ENCODE measurements at places on chromosomes 1 and 21.

GRCh38 chr21:46402421-46402820, 56.3 kb upstream of the DIP2A start:
- no peaks in the 10 kb centered on the region for H3K27me3 ChIP-seq
- H3K36me3 ChIP-seq: peaks cover 47% of the 10 kb centered on the region
- no peaks in the 10 kb centered on the region for H3K4me1 ChIP-seq
- DNase-seq: no peak
- H3K4me3 ChIP-seq: no peak overlapping the region

DNA sequence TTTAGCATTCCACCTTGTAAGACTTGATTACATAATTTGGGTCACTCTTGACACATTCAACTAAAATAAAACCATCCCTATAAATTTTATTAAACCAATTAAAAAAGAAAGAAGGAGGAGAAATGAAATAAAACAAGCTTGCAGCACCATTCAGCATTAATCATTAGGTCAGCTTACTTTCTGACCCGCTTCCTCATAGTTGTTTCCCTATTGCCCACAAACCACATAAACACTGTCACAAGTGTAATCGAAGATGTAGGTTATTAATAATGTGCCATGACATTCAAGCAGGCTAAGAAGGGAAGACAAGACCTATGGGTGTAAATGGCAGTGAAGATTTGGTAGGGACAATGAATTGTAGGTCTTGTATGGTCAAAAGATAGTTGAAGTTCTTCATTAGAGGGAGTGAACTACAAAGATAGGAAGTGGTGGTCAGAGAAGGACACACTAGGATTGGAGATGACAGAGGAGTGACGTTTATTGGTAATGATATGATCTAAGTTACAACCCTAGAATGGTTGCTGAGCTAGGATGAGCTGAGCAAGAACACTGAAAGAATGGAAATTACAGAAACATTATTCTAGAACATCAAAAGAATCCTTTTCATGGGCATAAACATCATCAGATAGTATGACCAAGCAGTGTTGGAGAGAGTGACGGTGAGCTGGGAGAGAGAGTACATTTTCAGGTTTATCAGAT, 231.5 kb downstream of the KCNT2 start:
- DNase-seq: no peak
- H3K27ac ChIP-seq: no peak overlapping the region
- no peak overlapping the region for H3K4me3 ChIP-seq
- H3K27me3 ChIP-seq: no peaks in the 10 kb centered on the region
- H3K4me1 ChIP-seq: peaks cover 4% of the 10 kb centered on the region
- no peaks in the 10 kb centered on the region for H3K36me3 ChIP-seq

- no peak overlapping the region for H3K4me3 ChIP-seq
- no peak for DNase-seq
- H3K4me1 ChIP-seq: peaks cover 9% of the 10 kb centered on the region
- H3K27ac ChIP-seq: no peak overlapping the region
- H3K27me3 ChIP-seq: no peaks in the 10 kb centered on the region
These were observed 47.5 kb downstream of the DMAP1 start for GRCh38 chr1:44260792-44261170.

DNA sequence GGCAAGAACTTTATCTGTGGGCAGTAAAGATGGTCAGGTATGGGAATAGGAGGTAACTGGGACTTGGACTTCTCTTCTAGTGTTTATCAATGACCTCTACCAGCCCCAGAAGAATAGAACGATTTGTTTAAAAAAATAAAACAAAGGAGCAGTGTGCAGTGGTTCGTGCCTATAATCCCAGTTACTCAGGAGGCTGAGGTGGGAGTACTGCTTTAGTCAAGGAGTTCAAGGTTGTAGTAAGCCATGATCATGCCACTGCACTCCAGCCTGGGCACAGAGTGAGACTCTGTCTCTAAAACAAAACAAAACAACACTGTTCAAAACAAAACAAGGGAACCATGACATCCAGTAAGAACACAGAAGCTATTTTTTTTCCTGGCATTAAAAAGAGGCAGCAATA, 4.3 kb downstream of the RNF19B start:
- no peak for DNase-seq
- no peak overlapping the region for H3K27ac ChIP-seq
- no peak overlapping the region for H3K4me3 ChIP-seq
- H3K4me1 ChIP-seq: peaks cover 65% of the 10 kb centered on the region

DNA sequence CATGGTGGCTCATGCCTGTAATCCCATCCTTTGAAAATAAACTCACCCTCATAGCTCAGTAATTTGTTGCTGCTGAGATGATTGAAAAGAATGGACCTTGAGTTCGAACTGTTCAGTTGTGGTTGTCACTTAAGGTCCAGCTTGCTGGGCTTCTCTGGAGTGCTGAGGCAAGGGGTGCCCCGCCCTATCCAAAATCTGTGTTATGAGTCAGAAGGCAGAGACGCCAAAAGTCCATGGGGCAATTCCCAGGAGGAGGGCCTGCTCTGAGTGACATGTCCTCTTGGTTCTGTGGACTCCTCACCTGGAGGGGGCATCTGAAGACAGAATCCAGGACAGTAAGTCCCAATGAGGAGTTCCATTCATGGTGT, 64.8 kb downstream of the MYOM3 start:
- H3K27ac ChIP-seq: no peak overlapping the region
- H3K36me3 ChIP-seq: no peaks in the 10 kb centered on the region
- DNase-seq: no peak

DNA sequence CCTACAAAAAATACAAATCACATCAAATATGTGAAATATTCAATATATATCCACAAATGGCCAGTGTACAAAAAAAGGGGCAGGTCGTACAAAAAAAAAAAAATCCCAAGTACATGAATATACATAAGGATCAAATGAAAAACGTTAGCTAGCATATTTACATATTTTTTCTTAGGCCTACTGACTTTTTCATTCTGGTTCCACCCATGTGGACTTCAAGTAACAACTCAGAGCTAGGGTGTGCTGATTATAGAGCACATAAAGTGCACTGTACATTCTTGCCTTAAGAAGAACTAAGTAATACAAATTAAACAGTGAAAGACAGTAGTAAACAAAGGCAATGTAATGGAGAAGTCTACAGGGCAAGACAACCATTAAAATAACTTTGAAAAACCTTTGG, 297.0 kb downstream of the AKT3 start:
- no peak overlapping the region for H3K4me3 ChIP-seq
- no peak overlapping the region for H3K27ac ChIP-seq
- no peak for DNase-seq
- no peaks in the 10 kb centered on the region for H3K27me3 ChIP-seq
- H3K36me3 ChIP-seq: no peaks in the 10 kb centered on the region
- H3K4me1 ChIP-seq: peaks cover 5% of the 10 kb centered on the region

- no peak overlapping the region for H3K27ac ChIP-seq
- H3K36me3 ChIP-seq: no peaks in the 10 kb centered on the region
- no peak overlapping the region for H3K4me3 ChIP-seq
- no peak for DNase-seq
- H3K27me3 ChIP-seq: no peaks in the 10 kb centered on the region
These were observed 60.8 kb upstream of the WLS start for GRCh38 chr1:68293122-68293521.

DNA sequence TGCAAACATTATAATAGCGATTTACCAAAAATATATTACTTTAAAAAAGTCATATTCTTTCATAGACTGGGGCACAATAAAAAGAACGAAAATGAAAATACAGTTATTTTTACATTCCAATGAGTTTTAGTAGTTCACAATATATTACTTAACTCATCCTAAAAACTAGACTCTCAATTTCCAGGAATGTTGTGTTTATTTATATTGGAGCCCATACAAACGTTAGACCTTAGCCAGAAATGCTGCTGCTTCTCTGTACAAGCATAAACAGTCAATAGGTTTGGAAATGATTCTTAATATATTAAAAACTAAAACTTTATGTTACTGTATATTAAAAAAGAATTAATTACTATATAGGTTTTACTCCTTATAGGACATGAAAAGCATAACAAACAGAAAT, 302.3 kb downstream of the BRINP3 start:
- DNase-seq: no peak
- H3K27me3 ChIP-seq: no peaks in the 10 kb centered on the region
- H3K27ac ChIP-seq: no peak overlapping the region
- no peaks in the 10 kb centered on the region for H3K36me3 ChIP-seq
- H3K4me1 ChIP-seq: no peaks in the 10 kb centered on the region
- H3K4me3 ChIP-seq: no peak overlapping the region

GRCh38 chr1:191346381-191346780, 811.9 kb upstream of the RGS18 start:
- no peaks in the 10 kb centered on the region for H3K36me3 ChIP-seq
- no peaks in the 10 kb centered on the region for H3K4me1 ChIP-seq
- no peak for DNase-seq

- no peak overlapping the region for H3K4me3 ChIP-seq
- H3K36me3 ChIP-seq: no peaks in the 10 kb centered on the region
- no peak for DNase-seq
These were observed 19.9 kb upstream of the LPAR3 start for GRCh38 chr1:84912726-84913554.

DNA sequence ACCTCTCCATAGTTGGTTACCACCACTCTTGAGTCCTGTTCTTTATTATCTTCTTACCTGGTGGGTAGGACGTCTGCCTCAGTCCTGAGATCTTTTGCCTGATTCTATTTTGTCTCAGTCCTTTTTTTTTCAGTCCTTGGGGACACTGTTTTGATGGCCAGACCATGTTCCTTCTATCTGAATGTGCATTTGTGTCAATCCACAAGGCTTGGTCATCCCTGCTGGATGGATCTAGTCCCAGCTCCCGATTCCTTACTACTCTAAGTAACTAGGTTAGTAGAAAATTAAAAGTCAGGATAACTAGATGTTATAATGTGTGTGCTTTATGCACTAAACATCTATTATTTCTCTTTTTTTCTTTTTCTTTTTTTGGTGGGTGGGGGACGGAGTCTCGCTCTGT, 28.1 kb upstream of the AK4 start:
- H3K27ac ChIP-seq: no peak overlapping the region
- no peaks in the 10 kb centered on the region for H3K36me3 ChIP-seq
- no peak for DNase-seq
- no peaks in the 10 kb centered on the region for H3K4me1 ChIP-seq
- no peak overlapping the region for H3K4me3 ChIP-seq

DNA sequence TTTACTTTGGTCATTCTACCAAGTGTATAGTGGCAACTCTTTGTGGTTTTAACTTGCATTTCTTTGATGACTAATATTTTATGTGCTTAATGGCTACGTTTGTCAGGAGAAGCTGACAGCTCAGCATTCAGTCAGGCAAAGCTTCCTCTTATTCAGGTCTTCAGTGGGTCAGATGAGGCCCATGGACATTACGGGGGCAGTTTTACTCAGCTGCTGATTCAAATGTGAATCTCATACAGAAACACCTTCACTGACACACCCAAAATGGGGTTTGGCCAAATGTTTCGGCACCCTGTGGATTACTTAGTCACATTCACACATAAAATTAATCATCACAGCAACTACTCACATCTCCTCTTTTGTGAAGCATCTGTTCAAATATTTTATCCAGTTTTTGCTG, 104.9 kb upstream of the PLD5 start:
- DNase-seq: no peak
- no peaks in the 10 kb centered on the region for H3K4me1 ChIP-seq
- no peak overlapping the region for H3K4me3 ChIP-seq

- no peak overlapping the region for H3K4me3 ChIP-seq
- DNase-seq: peak; percentile 29
- H3K4me1 ChIP-seq: no peaks in the 10 kb centered on the region
- no peaks in the 10 kb centered on the region for H3K36me3 ChIP-seq
- H3K27ac ChIP-seq: no peak overlapping the region
- no peaks in the 10 kb centered on the region for H3K27me3 ChIP-seq
These were observed 11.4 kb upstream of the MTARC1 start for GRCh38 chr1:220775240-220775853.

GRCh38 chr1:90795431-90795830, 78.3 kb upstream of the BARHL2 start:
- H3K27me3 ChIP-seq: peaks cover 16% of the 10 kb centered on the region
- no peak for DNase-seq
- no peak overlapping the region for H3K4me3 ChIP-seq
- H3K36me3 ChIP-seq: no peaks in the 10 kb centered on the region

GRCh38 chr1:208324005-208324404, 79.8 kb upstream of the PLXNA2 start:
- peaks cover 4% of the 10 kb centered on the region for H3K27me3 ChIP-seq
- H3K4me1 ChIP-seq: no peaks in the 10 kb centered on the region
- no peak for DNase-seq
- H3K36me3 ChIP-seq: no peaks in the 10 kb centered on the region
- H3K4me3 ChIP-seq: no peak overlapping the region

GRCh38 chr1:198904321-198904720, 265.5 kb downstream of the PTPRC start:
- H3K27ac ChIP-seq: no peak overlapping the region
- peaks cover 32% of the 10 kb centered on the region for H3K36me3 ChIP-seq
- peaks cover 2% of the 10 kb centered on the region for H3K27me3 ChIP-seq
- no peak for DNase-seq

DNA sequence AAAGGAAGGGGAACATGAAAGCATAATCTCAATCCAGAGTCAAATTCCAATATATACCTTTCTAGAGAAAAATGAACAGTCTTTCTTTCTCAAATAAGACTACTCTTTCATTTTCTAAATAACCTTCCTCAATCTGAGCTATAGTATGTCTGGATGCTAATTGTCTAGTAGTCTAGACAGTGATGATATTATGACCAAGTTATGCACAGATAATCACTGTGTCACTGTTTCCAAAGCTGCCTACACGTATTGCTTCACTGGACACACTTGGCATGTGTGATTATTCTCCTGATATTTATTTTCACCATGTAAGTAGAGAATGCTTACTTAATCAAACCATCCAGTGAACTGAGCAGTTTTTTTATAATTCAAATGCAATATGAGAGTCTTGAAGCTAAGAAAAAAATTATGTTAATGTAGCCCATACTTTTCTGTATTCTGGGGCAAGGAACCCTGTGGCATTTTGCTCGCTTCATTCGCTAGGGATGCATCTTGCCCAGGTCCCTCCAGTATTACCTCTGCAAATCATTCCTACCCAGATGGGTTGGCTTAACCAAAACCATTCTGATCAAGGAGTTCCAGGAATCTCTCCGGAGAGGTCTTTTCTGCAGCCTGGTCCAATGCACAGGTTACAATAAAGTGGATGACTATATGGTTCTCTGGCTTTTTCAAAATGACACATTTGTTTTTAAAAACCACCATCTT, 303.1 kb upstream of the RUNX1 start:
- DNase-seq: no peak
- no peaks in the 10 kb centered on the region for H3K27me3 ChIP-seq
- no peak overlapping the region for H3K27ac ChIP-seq
- H3K4me3 ChIP-seq: no peak overlapping the region

DNA sequence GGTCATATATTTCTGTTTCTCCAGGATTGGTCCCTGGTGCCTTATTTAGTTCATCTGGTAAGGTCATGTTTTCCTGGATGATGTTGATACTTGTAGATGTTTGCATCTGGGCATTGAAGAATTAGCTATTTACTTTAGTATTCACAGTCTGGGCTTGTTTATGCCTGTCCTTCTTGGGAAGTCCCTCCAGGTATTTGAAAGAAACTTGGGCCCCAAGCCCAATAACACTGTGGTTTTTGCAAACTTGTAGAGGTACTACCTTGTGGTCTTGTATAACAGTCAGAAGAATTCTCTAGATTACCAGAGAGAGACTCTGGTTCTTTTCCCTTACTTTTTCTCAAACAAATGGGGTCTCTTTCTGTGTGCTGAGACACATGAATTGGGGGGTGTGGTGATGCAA, 251.4 kb upstream of the B3GALT2 start:
- H3K27ac ChIP-seq: peak overlapping the region; percentile 56
- peaks cover 39% of the 10 kb centered on the region for H3K36me3 ChIP-seq
- peaks cover 37% of the 10 kb centered on the region for H3K4me1 ChIP-seq
- no peak for DNase-seq
- no peak overlapping the region for H3K4me3 ChIP-seq
- no peaks in the 10 kb centered on the region for H3K27me3 ChIP-seq

GRCh38 chr21:28627261-28627660, 365.4 kb downstream of the LTN1 start:
- peaks cover 11% of the 10 kb centered on the region for H3K36me3 ChIP-seq
- no peak overlapping the region for H3K27ac ChIP-seq
- peaks cover 7% of the 10 kb centered on the region for H3K4me1 ChIP-seq
- no peak overlapping the region for H3K4me3 ChIP-seq
- DNase-seq: no peak
- no peaks in the 10 kb centered on the region for H3K27me3 ChIP-seq
